ENCODE measurements at places on chromosomes 2 and 18.

DNA sequence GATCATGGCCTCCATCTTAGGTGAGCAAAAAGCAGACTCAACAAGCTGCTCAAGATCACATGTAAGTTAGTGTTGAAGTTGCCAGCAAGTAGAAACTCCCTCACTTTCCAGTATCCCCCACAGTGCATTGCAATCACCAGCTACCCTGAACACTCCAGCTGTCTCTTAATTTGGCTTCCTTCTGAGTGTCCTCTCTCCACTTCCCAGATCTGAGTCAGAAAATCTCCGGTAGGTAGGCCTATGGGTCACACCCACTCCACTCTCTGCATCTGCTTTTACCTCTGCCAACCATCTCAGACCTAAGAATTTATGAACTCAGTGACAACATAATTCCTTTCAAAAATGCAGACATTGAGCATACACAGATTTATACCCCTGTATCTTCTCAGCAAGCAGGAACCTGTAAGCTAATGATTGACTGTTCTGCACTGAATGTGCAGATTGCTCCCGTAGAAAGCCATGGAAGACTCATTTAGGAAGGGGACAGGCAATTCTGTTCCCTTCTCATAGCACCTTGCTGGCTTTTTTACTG, 656.9 kb downstream of the EPHA4 start:
- DNase-seq: no peak

DNA sequence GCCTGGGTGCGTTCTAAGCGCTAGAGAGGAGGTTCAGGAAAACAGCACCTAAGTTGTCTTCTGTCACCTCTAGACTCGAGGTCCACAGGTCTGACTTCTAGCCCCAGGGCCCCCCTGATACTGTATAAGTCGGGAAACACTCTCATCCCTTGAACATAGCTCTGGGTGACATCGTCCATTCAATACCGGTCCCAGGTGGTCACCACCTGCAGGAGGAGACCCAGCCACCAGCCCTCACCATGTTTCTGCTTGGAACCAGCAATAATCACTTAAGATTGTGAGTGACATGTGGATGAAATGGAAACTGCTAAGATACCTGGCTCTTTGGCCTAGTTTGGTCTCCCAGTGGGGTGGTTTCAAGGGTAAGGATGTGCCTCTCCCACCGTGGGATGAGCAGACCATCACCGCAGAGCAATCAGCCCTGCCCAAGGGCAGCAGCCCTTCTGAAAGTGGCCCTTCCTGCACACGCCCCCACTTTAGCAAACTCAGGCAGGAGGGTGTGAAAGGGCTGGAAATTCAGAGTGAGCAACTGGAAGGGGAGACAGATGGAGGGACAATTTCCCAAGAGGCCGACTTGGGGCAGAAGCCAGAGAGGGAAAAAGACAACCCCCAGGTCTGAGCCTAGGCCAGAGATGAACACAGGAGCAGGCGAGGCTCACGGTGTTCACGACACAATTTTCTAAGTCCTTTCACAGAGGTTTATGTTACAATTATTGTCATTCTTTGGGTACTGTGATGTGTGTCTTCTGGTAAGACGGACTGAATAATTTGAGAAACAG, 95.2 kb downstream of the ZNF516 start:
- no peak for DNase-seq

DNA sequence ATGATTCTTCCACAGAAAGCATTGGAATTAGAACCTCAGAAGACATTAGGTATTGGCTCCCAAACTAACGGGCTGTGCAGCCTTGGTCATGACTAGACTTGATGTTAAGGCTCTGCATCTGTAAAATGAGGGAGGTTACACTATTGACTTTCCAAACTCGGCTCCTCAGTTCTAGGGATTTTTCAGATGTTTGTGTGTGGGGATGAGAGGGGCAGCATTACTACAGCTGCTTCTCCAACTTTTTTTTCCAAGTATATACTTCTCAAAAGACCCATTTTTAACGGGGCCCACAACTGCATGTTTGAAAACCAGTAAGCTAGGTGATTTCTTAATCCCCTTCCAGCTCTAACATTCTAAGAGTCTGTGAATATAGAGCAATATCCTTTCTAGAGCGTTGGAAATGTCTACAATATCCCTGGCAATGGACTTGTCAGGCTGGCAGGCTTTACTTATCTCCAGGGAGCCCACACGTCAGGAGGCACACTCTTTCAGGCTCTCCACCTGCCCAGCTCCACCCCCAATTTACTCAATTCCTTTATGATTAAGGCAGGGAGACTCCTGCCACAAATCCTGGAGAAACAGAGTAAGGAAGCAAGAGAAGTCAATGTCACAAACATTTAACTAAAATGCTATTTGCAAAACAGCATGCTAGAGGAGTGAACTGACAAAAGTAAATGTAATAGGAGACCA, 844 bp upstream of the MPV17 start:
- DNase-seq: no peak

DNA sequence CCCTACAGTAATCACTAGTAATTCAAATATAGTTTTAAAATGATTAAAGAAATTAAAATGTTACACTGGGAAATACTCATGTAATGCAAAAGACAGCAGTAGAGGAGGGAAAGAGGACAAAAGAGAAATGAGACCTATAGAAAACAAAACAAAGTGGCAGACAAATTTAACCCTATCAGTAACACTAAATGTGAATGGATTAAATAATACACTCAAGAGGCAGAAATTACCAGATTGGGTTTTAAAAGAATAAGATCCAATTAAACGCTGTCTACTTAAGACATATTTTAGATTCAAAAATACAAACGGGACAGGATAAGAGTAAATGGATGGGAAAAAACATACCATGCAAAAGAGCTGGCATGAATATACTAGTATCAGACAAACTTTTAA, 17.0 kb downstream of the TLK1 start:
- no peak for DNase-seq

GRCh38 chr2:179193759-179194394, 70.8 kb downstream of the SESTD1 start:
- DNase-seq: no peak

DNA sequence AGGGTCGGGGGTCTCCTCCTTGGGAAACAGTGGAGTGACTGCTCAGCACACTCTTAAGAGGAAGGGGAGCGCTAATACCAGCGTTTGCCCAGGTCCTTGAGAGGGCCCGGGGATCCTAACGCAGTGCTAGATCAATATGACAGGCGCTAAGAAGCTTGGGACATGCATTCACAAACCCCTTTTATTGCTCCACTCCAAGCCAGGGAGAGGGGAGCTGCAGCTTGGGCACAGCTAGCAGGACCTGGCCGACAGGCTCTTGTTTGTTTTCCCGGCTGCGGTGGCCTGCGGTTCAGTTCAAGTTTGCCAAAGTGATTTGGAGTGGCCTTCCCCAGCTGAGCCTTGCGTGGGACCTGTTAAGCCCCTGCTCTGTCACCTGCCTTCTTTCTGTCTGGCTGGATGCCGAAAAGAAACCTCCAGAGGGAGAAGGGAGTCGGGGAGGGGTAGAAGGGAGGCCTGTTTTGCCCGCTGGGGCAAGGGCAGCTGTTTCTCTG, 152.1 kb downstream of the GLI2 start:
- no peak for DNase-seq

DNA sequence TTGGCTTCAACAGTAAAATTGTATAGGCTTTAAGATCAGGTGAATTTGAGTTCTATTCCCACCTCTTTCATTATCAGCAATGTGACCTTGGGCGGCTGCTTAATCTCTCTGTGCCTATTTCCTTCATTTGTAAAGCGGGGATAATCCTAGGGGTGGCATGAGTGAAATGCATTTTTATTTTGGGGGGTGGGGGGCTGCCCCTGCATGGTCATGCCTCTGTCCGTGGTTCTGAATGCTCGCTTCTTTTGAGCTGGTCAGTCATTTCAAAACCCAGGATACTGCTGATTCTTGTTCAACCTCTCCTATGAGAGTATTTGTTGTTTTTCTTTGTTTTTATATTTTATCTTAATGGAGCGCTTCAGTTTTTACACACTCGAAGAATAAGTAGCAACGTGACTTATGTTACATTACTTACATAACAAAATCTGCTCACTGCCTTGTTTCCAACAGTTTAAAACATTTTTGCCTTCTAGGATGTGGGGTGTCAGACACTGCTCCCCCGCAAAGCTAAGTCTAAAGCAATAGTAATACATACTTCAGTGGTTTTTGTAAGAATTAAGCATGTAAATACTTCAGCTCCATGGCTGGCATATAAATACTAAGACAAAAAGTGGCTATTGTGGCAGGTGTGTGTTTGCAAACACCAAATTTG, 152.6 kb upstream of the PELI1 start:
- DNase-seq: no peak

DNA sequence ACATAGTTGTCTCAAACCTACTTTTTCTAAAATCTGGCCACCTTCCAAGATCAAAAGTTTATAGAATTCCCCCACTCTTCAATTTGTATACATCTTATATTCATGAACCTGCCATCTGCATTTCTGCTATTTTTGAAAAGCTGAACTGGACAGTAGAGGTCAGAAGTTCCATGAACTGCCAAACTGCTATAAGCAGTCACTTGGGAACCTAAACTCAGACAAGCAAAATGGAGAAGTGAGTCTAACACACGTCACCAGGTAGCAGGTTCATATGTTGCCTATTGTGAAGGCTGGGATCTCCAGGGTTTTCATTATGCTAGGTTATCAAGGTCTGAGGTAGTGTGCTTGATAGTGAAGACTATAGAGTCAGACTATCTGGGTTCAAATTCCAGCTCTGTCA, 2.0 kb upstream of the MYO1B start:
- no peak for DNase-seq

- no peak for DNase-seq
Observed at GRCh38 chr2:101974663-101975062, 17.1 kb upstream of the IL1R2 start.

DNA sequence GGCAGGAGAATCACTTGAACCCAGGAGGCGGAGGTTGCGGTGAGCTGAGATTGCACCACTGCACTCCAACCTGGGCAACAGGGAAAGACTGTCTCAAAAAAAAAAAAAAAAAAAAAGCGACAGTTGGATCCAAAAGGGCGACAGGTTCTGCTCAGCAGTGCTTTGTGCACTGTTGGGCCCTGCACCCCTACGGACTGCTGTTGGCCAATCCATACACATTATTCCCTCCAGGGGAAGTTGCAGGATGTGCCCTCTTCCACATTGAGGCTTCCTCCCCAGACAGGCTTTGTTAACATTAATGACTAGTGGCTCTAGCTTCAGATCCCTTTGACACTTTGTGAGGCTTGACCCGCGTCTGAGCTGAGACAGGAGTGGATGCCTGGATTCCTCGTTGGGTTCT, 9.4 kb downstream of the NT5DC4 start:
- DNase-seq: no peak

GRCh38 chr18:11324956-11325882, 175.8 kb upstream of the PIEZO2 start:
- DNase-seq: no peak

- no peak for DNase-seq
Observed at GRCh38 chr2:125526093-125526492, 1129.9 kb upstream of the GYPC start.
